ENCODE measurements at places on chromosomes 4 and X. TPM values are rescaled to one million over a fixed set of nuclear protein-coding genes. Genes with fewer than 3 reads are reported as not detected.

TMPRSS11D gene
- not detected for total RNA-seq

STK32B gene
- 0.30 TPM for total RNA-seq

TXK gene
- not detected for total RNA-seq

RTL9 gene
- total RNA-seq: not detected

GABRG1 gene
- total RNA-seq: not detected

SH3D19 gene
- 13.0 TPM for total RNA-seq

TEX13B gene
- not detected for total RNA-seq

SLIT2 gene
- total RNA-seq: 36.9 TPM

COL4A6 gene
- 3.1 TPM for total RNA-seq

TLL1 gene
- total RNA-seq: 0.08 TPM
